Spleen (tissue), 13 donors: ENCODE measurements at places on chromosomes 16 and 17. TPM values are rescaled to one million over a fixed set of nuclear protein-coding genes. Genes with fewer than 3 reads are reported as not detected.

The CFAP97D1 gene
- not detected for polyA plus RNA-seq

The ODF4 gene
- polyA plus RNA-seq, result not detected

The BCL6B gene
- 4.2 TPM for polyA plus RNA-seq

The TOB1 gene
- polyA plus RNA-seq, result 9.4 TPM

The PPP1R27 gene
- polyA plus RNA-seq, result 0.09 TPM

The APOBR gene
- 15.7 TPM for polyA plus RNA-seq

The CCL4L2 gene
- polyA plus RNA-seq, result 3.5 TPM

The C17orf78 gene
- not detected for polyA plus RNA-seq

The MRC2 gene
- 19.2 TPM for polyA plus RNA-seq

The ZDHHC7 gene
- 21.5 TPM for polyA plus RNA-seq

The TBC1D28 gene
- not detected for polyA plus RNA-seq

The KRTAP4-6 gene
- polyA plus RNA-seq, result not detected

The SLC5A2 gene
- 1.3 TPM for polyA plus RNA-seq

The SLC13A2 gene
- 0.03 TPM for polyA plus RNA-seq

The DNAI2 gene
- 0.35 TPM for polyA plus RNA-seq

The KRT20 gene
- polyA plus RNA-seq, result not detected

The C17orf58 gene
- 4.7 TPM for polyA plus RNA-seq

The DRC7 gene
- polyA plus RNA-seq, result 0.11 TPM

The LDHD gene
- 0.53 TPM for polyA plus RNA-seq

The ALDOA gene
- 551 TPM for polyA plus RNA-seq

The MRPL45 gene
- 17.8 TPM for polyA plus RNA-seq

DNA sequence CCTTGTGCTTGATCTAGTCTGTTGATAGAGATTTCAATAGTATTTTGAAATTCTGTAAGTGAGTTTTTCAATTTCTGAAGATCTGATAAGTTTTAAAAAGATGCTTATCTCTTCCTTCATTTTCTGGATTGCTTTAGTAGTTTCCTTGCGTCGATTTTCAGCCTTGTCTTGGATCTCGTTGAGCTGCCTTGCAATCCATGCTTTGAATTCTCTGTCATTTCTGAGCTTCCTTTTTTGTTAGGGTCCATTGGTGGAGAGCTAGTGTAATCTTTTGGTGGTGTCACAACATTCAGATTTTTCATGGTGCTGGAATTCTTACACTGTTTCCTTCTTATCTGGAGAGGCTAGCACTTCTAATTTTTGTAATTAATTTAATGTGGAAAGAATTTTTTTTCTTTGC, 61.1 kb downstream of the SLFN11 start:
- DNase-seq, result no peak

- DNase-seq, result no peak
Measured at GRCh38 chr17:36940313-36941264, 3.3 kb downstream of the LHX1 start.

DNA sequence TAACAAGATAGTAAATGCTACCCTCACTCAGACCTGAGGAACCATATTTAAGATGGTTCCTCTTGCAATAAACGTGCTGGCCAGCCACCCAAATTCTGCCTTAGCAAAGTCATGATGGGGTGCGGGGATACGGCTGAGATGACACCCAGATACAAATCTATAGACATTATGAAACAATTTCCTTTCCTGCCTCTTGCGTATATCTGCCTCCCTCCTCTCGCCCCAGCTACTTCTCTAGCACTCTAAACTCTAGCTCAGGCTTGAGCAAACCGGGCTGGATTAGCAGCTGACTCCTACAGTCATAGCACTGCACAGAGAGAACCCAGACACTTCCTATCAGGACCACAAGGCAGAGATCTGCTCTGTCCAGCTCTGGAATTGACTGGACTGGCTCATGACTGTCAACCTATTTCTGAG, 22.3 kb downstream of the CD300LF start:
- peak; percentile 80 for DNase-seq

GRCh38 chr16:30984669-30985400, at the start of gene HSD3B7:
Gene HSD3B7, plus strand, starts transcription at chr16:30985207. Its CDS starts 452 bp downstream, at chr16:30985659.
- DNase-seq, result peak; percentile 97

DNA sequence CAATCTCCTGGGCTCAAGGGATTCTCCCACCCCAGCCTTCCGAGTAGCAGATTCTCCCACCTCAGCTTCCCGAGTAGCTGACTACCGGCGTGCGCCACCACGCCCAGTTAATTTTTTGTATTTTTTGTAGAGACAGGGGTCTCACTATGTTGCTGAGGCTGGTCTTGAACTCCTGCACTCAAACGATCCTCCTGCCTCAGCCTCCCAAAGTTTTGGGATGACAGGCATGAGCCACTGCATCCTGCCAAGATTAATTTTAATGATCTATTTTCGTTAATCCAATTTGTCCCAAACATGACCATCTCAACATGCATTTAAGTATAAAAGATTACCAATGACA, 1.2 kb downstream of the ZC3H7A start:
- DNase-seq, result no peak

- DNase-seq, result no peak
Measured at GRCh38 chr16:66275775-66276428, 90.6 kb upstream of the CDH5 start.

DNA sequence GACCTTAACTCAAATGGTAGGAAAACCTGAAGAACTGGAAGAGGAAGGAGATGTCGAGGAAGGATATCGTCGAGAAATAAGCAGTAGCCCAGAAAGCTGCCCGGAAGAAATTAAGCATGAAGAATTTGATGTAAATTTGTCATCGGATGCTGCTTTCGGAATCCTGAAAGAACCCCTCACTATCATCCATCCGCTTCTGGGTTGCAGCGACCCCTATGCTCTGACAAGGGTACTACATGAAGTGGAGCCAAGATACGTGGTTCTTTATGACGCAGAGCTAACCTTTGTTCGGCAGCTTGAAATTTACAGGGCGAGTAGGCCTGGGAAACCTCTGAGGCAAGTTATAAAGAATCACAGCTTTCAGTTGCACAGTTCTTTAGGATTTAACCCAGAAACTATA, 15.5 kb downstream of the ERCC4 start:
- DNase-seq, result no peak

GRCh38 chr17:34135841-34136240, 119.2 kb upstream of the CCL2 start:
- no peak for DNase-seq

GRCh38 chr17:34879146-34879545, 82.1 kb downstream of the CCT6B start:
- no peak for DNase-seq

DNA sequence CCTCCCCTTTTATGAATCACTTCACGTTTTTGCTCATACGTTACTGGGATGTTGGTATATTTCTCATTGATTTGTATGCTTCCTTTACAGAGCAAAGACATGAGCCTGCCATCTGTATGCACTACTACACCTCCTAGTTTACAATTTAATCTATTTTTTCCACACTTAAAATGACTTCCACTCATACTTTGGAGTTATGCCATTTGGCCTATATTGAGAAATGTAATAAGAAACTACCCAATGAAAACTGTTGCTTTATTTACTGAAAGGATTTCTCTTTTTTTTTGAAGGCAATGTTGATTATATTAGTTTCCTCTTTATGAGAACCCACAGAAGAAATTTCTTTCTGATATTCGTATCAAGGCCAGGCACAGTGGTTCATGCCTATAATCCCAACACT, 43.1 kb downstream of the DUSP14 start:
- no peak for DNase-seq

- DNase-seq, result no peak
Measured at GRCh38 chr16:50876263-50876662, 134.4 kb downstream of the CYLD start.

DNA sequence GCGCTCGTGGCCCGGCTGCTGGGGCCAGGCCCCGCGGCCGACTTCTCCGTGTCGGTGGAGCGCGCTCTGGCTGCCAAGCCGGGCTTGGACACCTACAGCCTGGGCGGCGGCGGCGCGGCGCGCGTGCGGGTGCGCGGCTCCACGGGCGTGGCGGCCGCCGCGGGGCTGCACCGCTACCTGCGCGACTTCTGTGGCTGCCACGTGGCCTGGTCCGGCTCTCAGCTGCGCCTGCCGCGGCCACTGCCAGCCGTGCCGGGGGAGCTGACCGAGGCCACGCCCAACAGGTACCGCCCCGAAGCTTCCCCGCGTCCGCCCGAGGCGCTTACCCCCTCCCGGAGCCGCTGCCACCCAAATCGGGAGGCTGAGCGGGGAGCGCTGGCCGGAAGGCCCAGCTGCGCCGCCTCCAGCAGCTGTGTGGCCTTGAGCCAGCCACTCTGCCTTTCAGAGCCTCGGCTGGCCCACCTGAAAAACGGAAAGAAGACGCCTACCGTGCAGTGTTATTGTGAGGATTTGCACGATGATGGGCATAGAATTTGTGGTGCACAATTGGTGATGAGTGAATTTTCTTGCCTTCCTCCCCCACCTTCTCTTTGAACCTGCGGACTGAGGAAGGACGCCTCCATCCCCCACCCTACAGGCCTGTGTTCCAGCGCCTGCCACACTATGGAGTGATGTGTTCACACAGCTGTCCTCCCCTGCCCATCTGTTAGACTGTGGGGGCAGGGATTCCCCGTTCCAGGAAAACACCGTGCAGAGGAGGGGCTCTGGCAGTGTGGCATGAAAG, 523 bp downstream of the NAGLU start:
- peak; percentile 96 for DNase-seq

DNA sequence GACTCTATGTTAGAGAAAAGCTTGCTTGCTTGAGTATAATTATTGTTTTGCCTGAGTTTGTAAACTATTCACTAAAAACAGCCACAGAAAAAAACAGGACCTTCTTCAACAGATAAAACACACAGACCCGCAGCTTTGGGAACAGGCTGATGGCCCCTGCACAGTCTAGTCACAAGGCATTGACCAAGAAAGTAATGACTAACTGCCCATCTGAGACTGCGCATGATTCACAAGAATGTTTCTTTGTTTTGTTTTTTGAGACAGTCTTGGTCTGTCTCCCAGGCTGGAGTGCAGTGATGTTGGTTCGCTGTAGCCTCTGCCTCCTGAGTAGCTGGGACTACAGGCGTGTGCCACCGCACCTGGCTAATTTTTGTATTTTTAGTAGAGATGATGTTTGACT, 2.8 kb upstream of the ZKSCAN2 start:
- DNase-seq, result no peak

DNA sequence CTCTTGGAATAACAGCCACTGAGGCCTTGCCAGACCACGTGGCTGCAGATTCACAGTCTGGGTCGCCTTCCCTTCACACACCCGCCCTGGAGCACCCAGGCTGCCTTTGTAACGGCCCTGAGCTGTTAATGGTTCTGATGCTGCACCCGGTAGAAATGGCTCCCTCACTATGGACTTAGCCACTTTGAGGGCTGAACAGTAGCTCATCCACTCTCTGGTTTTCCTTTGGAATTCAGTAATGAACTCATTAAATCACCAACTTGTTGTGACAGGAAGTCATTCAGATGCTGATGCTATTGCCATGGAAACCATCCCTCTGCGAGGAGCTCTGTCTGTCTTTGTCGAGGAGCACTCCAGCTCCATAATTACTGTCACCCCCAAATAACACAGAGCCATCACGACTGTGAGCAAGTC, 59.2 kb downstream of the CDK5R1 start:
- DNase-seq, result no peak

DNA sequence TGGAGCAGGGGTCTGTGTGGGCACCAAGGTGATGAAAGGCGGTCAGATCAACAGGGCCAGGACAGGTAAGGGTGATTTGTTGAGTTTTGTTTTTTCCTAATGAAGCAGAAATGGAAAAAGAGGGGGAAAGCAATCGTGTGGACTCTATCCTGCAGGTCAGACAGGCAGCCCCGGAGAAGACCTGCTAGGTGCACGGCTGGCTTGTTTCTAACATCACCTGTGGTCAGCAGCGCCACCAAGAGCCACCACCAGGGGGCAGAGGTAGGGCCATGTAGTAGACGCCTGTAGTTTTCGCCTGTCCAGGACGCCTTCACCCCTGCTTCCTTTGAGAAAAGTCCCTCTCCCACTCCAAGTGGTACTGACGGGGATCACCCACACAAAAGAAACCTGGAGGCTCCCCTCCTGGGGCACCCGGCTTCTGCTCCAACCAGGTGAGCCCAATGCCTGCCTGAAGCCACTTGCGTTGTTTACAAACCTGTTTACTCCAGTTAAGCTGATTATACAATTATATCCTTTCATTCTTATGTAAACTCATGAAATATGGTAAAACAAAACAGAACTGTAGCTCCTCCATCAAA, 54.2 kb upstream of the SEC14L1 start:
- DNase-seq, result peak; percentile 95

DNA sequence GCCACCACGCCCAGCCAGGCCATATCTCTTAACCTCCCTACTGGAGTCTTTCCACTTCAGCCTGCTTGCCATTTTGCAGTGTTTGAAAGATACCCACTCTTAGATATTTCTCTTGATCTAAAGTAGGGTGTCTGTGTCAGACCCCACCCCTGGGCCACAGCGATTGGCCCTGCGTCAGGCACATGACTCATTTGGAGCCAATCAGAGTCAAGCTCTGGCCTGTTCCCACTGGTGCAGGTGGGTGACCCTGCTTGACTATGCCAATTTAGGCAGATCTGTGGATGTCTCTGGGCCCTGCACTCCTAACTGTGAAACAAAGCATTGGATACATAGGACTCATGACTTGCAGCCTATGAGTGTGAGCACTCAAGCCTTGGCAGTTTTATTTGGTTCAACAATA, 27.6 kb downstream of the FOXL1 start:
- no peak for DNase-seq

DNA sequence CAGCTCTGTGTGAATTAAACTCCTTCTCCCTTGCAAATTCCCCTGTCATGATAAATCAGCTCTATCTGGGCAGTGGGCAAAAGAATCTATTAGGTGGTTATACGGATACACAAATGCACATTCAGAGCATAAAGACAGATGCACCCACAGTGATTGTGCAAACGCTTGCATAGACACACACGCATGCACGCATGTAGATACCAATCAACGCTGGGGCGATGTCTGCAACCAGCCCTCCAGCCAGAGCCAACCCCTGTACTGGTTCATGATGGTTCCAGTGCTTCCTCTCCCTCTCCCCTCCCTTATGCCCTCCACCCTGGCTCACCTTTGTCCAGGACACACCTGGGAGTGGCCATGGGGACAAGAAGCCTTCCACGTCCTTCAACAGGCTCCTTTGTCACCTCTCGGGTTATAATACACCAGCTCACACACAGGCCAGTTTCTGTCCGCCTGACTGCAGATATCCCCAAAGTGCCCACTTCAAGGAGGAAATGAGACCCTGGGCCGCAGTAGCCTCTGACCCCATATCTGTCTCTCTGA, 33.1 kb upstream of the SNN start:
- no peak for DNase-seq

- peak; percentile 60 for DNase-seq
Measured at GRCh38 chr17:38921756-38922411, 3.5 kb upstream of the LASP1NB start.

- DNase-seq, result no peak
Measured at GRCh38 chr17:69096541-69096940, 35.8 kb upstream of the ABCA9 start.

- peak; percentile 41 for DNase-seq
Measured at GRCh38 chr16:88384222-88385111, 1.7 kb downstream of the ZNF469 start.
